ENCODE measurements at places on chromosomes 5 and 9. TPM values are rescaled to one million over a fixed set of nuclear protein-coding genes. Genes with fewer than 3 reads are reported as not detected.

- no peak for DNase-seq
Measured at GRCh38 chr5:113170707-113171106, 194.1 kb downstream of the DCP2 start.

Gene RELL2
- 2.1 TPM for total RNA-seq

Gene TOMM5
- total RNA-seq: 112 TPM

DNA sequence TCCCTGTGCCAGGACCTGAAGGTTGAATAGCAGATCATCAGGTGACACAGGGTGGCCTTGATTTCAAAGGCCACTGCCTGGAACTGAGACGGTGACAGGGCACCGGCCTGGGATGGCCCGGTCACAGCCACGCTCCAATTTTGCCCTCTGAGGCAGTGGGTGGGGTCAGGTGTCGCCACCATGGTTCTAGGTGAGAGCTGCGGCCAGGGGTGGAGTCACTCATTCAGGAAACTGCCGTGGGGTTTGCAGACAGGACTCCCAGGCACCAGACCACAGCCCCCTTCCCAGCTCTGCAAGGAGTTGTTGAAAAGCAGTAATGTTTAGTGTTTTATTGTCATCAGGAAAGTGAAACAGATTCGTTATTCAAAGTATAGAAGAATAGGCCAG is 17.3 kb upstream of the RNU6ATAC start:
- no peak for DNase-seq

DNA sequence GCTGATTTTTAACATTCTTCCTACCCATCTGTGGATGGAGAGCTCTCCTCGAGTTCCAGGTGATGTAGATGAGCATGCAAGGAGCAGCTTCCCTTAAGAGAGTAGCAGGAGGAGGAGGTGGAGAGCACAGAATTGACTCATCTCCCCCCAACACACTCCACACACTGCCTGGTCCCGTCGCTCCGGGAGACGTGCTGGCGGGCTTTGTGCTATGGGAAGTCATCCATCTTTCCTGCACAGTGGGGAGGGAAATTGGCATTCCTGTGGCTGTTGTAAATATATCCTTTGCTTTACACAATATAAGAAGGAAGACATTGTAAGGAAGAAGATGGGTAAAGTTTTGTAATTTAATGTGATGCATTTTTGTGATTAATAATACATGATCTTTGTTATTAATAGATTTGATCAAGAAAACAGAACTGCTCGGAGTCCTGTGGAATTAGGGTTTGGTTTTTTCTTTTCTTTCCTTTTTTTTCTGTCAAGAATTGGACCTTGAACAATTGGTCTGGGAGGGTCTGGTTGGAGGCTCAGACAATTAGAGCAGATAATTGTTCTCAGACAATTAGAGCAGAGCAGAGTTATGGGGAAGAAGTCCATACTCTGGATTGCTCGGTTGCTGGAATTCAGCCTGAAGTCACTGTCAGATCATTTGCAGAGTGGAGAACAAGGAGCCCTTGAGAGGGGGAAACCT is 297.8 kb downstream of the GADD45G start:
- no peak for DNase-seq

Gene NPR3
- 3.0 TPM for total RNA-seq

DNA sequence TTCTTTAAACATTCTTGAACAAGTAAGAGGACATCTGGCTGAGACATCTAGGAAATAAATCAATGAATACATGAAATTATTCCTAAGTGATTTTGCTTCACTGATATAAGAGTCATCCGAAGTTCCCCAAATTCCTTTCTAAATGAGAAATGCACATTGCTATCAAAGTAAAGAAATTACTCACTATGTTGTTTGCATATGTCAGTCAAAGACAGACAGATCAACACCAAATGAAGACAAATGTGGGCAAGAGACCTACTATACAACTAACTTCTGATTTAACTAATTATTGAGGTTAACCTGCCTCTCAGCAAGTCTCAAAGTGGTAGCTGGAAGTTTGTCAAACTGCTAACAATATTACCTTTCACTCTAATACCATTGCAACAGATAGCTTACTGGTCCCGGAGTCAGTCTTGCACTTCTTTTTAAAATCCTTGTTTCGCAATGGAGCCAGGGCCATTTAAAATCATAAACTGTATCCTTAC is 13.2 kb downstream of the TUT7 start:
- no peak for DNase-seq

Gene ACOT12
- total RNA-seq: not detected

DNA sequence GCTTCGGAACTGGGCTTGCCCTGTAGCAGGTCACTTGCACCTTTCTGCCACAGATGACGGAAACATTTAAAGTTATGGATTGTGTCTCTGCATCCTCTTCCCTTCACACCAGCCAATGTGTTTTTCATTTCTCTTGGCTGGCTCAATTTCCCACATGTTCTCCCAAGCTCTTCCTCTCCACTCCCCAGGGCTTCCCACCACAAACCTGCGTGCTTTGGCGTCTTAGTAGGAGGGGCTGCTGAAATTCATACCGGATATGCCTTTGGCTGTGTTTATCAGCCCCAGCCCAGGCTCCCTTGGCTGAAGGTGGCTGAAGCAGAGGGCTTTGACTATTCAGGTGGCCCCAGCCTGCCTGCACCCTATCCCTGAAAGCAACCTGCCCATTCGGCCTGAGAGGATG is 32.1 kb downstream of the ADRB2 start:
- DNase-seq: no peak

Gene POLR1E
- 19.3 TPM for total RNA-seq

Gene C5orf24
- 31.0 TPM for total RNA-seq

Gene CFAP77
- total RNA-seq: not detected

DNA sequence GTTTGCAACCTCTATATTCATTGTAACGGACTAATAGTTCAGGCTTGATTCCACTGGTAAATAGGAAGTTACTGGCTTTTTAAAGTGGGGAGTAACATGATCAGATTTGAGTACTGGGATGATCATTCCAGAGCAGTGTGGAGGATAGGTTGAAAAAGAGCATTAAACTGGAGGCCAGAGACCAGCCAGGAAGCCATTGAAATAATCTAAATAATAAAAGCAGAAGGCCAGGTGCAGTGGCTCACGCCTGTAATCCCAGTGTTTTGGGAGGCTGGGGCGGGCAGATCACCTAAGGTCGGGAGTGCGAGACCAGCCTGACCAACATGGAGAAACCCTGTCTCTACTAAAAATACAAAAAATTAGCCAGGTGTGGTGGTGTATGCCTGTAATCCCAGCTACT is 56.0 kb upstream of the MSX2 start:
- DNase-seq: no peak

Gene SPATA9
- 0.37 TPM for total RNA-seq

DNA sequence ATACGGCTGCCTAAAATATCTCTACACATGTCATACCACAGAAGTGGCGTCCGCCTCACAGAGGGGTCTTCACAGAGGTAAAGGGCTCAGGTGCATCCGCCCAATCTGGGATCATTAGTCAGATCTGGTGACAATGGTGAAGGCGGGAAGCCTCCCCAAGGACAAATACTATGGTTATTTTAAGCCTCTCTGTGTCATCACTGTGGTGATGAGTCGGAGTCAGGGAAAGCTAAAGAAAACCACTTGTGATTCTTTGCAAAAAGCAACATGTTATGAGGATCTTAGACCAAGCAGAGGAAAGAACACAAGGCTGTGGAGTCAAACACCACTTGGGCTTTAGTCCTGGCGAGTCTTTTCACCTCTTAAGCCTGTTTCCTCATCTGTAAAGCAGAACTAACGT is 190.4 kb downstream of the DRD1 start:
- DNase-seq: no peak

DNA sequence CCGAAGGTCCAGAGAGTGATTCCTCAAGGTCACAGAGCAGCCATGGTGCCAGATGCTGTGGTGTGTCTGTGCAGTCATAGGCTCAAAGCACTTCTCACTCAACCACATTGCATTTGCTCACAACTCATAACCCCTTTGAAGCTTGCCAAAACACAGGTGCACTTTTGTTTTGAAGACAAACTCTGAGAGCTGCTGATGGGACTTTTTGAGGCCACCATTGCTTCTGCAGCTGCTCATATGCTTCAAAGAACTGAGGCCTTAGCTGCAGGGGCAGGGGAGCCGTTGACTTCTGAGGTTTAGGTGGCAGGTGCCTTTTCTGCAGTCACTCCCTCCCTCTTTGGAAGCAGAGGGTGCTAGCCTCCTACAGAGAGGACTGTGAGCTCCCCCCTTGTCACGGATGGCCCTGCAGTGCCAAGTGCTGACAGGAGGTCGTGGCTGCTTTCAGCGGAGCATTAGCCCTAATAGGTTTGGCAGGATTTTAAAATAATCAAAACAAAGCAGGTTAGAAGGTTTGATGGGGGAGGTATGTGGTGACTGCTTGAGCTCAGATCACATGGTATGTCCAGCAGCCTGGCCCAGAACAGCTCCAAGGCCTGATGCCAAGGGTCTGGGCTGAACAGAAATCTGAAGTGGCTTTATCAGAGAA is 232.1 kb downstream of the MAN2A1 start:
- DNase-seq: no peak

Gene TIGD6
- total RNA-seq: 3.9 TPM

Gene CDX1
- total RNA-seq: 299 TPM

GRCh38 chr5:132384506-132385050 is 15.1 kb downstream of the SLC22A5 start:
- DNase-seq: no peak

DNA sequence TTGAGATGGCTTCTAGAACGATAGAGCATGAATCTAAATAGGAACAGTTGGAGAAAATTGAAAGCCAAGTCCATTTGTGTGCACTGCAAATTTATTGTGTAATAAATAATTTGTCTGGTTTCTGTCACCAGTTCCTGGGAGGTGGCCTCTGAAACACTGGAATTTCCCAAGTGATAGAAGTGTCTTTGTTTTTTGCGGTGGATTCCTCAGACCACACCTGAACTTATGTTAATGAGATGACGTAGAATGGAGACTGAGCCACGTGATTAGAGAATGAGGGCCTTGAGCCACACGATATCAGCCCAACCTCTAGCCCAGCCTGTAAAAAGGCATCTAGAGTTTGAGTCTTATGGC is 105.1 kb downstream of the MSX2 start:
- no peak for DNase-seq

Gene SPATA24
- 2.9 TPM for total RNA-seq

DNA sequence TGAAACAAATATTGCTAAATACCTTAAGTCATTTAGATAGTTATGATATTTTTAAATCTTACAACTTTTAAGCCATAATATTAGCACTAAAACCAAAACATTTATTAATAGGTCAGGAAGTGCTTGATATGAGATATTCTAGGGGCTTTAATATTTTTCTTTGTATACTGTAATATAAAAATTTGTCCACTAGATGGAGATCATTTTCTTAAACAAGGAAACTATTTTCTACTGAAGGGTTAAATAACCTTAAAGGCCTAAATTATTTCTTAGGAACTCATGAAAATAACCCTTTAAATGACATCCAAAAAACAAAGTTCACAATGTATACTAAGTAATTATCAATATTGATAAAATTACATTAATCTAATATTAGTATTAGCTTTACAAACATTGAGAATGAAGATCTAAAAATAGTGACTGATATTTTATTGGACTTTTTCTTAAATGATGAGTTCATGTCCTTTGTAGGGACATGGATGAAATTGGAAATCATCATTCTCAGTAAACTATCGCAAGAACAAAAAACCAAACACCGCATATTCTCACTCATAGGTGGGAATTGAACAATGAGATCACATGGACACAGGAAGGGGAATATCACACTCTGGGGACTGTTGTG is 635.7 kb downstream of the RAB3C start:
- no peak for DNase-seq

Gene LCN9
- not detected for total RNA-seq

Gene UNC5A
- not detected for total RNA-seq

DNA sequence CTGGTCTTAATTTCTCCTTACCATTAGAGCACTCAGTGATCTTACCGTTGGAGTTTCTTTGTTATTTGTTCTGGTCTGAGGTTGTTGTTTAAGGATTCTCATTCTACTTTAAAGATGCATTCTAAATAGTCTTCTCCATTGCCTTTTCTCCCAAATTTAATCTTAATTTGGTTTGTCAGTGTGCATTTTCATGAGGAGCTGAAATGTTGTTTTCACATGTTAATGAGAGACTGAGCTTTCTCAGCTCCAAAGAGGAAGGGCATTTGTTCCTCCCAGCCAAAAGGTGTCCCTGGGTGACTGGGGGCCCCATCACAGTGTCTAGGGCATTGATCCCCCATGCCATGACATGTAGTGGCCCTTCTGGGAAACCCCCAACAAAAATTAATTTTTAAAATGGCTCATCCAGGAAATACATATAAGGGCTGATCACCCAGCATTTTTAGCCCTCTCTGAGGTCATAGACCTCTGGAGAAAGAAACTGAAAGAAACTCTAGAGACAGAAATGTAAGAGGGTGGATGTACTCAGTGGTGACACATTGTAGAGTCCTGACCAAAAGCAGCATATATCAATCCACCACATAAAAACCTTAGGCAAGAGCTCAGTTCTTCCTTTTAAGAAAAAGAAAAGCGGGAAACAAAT is 240.4 kb upstream of the RAI14 start:
- no peak for DNase-seq

Gene TEX48
- total RNA-seq: not detected

DNA sequence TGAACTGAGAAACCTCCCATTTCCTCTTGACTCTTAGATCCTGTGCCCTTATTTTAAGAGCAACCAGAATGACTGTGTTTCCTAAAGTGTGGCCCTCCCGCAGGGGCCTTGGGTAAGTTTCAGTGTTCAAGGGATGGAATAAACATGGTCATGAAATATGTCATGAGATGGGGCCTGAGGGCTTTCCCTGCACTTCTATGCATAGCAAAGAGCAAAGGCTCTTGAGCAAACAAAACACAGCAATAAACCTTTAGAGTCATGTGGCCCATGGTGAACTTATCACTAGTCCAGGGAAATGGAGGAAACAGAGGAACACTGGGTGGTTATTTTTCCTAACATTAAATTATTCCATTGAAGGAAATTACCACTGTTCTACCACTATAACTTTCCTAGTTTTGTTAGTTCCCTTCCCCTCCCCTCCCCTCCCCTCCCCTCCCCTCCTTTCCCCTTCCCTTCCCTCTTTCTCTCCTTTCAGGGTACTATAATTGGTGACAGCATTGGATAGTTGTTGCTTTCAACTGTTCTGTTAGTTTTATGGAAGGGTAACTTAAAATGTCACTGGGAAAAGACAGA is 72.4 kb downstream of the CTSL start:
- no peak for DNase-seq

- no peak for DNase-seq
Measured at GRCh38 chr9:93112864-93113389, 16.9 kb downstream of the CARD19 start.

- DNase-seq: no peak
Measured at GRCh38 chr9:89177944-89178829, at the start of gene SHC3. SHC3 (minus strand) TSS chr9:89178818; CDS start chr9:89178460, 358 bp downstream.

GRCh38 chr5:143215690-143216089 is 187.8 kb downstream of the NR3C1 start:
- no peak for DNase-seq

Gene ANGPTL2
- total RNA-seq: 15.1 TPM

Gene ZNF366
- total RNA-seq: 0.47 TPM

GRCh38 chr9:35110327-35110761 is 5.3 kb downstream of the ATOSB start:
- DNase-seq: no peak

Gene IL5
- not detected for total RNA-seq

- DNase-seq: no peak
Measured at GRCh38 chr9:114003758-114004157, 74.3 kb downstream of the AMBP start.

Data from colonic mucosa (tissue), 4 donors.